ENCODE measurements at places on chromosomes 3 and 15. TPM values are rescaled to one million over a fixed set of nuclear protein-coding genes. Genes with fewer than 3 reads are reported as not detected.

The PLSCR2 gene
- total RNA-seq = 0.35 TPM

The PAQR5 gene
- 20.5 TPM for total RNA-seq

The CHRM5 gene
- not detected for total RNA-seq

The KNG1 gene
- total RNA-seq = 0.43 TPM

The IL12A gene
- total RNA-seq = 0.14 TPM

The SMCO1 gene
- total RNA-seq = not detected

The HSPBAP1 gene
- 8.2 TPM for total RNA-seq

The GHSR gene
- not detected for total RNA-seq

The SLC24A5 gene
- total RNA-seq = not detected

The IGSF11 gene
- total RNA-seq = 5.3 TPM

The SLC12A1 gene
- total RNA-seq = not detected

The RGMA gene
- total RNA-seq = 17.5 TPM

The SLC22A14 gene
- total RNA-seq = 0.46 TPM

The TEX55 gene
- not detected for total RNA-seq

The CACNA2D2 gene
- total RNA-seq = 1.8 TPM

The NAALADL2 gene
- 34.2 TPM for total RNA-seq

The STXBP5L gene
- 0.35 TPM for total RNA-seq

The KIF7 gene
- 6.1 TPM for total RNA-seq

The HOMER2 gene
- 152 TPM for total RNA-seq

The BFSP2 gene
- total RNA-seq = not detected

The TICRR gene
- total RNA-seq = 0.37 TPM

The TCTA gene
- total RNA-seq = 57.6 TPM

The ITPKA gene
- total RNA-seq = 3.2 TPM

The BTD gene
- 45.9 TPM for total RNA-seq

The DAZL gene
- total RNA-seq = not detected

The CPN2 gene
- total RNA-seq = 0.12 TPM

The PPP1R14D gene
- total RNA-seq = 23.4 TPM

The PLSCR5 gene
- total RNA-seq = not detected

The LMCD1 gene
- 77.9 TPM for total RNA-seq

The CCPG1 gene
- 120 TPM for total RNA-seq

The EIF2A gene
- 63.4 TPM for total RNA-seq

The ADGRG7 gene
- total RNA-seq = 2.0 TPM

The TRNT1 gene
- total RNA-seq = 22.0 TPM

The WDR93 gene
- 0.49 TPM for total RNA-seq

The GOLGA6L9 gene
- 2.1 TPM for total RNA-seq

The ADAMTS9 gene
- 8.2 TPM for total RNA-seq

The CYP1A2 gene
- total RNA-seq = 0.14 TPM

The CCDC80 gene
- total RNA-seq = 67.8 TPM

The DUT gene
- total RNA-seq = 95.0 TPM

The C3orf38 gene
- total RNA-seq = 17.6 TPM

The CFAP91 gene
- total RNA-seq = 6.7 TPM

The CHL1 gene
- total RNA-seq = 17.9 TPM

The SH2D7 gene
- 2.3 TPM for total RNA-seq

The FGF12 gene
- total RNA-seq = 1.4 TPM

The ACKR2 gene
- 5.0 TPM for total RNA-seq

The SLC28A2 gene
- 86.6 TPM for total RNA-seq

The MASP1 gene
- 17.8 TPM for total RNA-seq

The PLOD2 gene
- 72.8 TPM for total RNA-seq

The GP9 gene
- total RNA-seq = not detected

The C3orf70 gene
- 20.0 TPM for total RNA-seq

The GOLGA8J gene
- total RNA-seq = not detected

The ITIH1 gene
- total RNA-seq = 4.8 TPM

The CHRFAM7A gene
- total RNA-seq = 1.4 TPM

The IL17RD gene
- 11.7 TPM for total RNA-seq

The ARPP21 gene
- total RNA-seq = 0.40 TPM

All from mucosa of gallbladder (tissue), 1 donor.